Stimulated activated CD8-positive, alpha-beta memory T cell treated with anti-CD3 and anti-CD28 coated beads, Interleukin-7, amount 100 ng/mL, for 24 hours (primary cell): ENCODE measurements at places on chromosomes 11 and 22.

GRCh38 chr11:10637731-10638151, 55.8 kb downstream of the IRAG1 start:
- DNase-seq, result no peak

GRCh38 chr11:112241486-112241885, 15.3 kb downstream of the PTS start:
- DNase-seq, result no peak

- DNase-seq, result no peak
These were observed 30.3 kb downstream of the GNB1L start for GRCh38 chr22:19824212-19824925.

DNA sequence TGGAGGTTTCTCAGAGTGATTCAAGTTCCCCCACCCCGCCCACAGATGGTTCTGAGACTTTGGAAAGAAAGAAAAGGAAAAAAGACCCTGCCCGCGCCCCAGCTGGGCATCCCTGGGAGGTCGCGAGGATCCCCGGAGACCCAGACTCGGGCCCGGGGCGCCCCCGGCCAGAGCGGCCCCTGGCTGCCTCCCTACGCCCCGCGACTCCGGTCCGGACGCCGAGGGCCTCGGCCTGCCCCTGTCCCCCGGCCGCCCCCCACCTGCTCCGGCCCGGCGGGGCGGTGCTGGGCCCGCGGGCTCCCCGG, 2.3 kb upstream of the AIFM3 start:
- DNase-seq, result no peak

- no peak for DNase-seq
These were observed 935 bp downstream of the ZNF143 start for GRCh38 chr11:9461760-9462134.

GRCh38 chr22:46894081-46894671, 131.7 kb downstream of the TBC1D22A start:
- no peak for DNase-seq

DNA sequence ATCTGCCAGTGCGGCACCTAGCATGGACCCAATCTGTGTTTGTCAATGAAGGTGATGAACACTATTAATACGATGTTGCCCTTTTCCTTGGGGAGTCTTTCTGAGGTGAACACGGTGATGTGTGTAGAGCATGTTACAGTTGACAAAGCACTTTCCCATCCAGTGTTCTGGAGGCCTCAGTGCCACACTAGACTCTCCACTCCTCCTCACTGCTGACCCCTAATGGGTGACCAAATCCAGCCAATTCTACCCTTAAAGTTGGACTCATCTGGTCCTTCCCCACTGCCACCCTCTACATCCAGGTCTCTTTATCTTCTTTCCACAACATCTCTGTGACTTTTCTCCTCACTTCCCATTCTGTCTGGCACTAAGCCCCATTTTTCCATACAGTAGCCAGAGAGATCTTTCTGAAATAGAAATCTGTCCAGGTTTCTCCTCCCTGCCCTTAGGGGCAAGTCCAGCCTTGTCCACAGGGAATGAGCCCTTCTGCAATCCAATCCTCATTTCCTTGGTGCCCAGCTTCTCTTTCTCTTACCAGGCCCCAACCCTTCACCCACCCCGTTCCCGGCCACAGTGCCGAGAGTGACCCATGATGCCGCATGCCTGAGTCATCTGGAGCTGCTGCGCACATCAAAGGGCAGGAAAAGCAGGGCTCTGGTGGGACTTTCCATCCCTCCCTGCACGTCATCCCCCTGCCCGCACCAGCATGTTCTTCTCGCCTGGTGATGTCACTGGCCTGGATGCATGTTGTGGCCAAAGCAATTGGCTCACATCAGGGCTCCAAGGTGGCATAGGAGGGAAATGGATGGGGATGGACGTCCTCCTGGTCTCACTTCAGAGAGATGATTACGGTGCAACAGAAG, 64.2 kb downstream of the RASSF10 start:
- DNase-seq, result no peak

DNA sequence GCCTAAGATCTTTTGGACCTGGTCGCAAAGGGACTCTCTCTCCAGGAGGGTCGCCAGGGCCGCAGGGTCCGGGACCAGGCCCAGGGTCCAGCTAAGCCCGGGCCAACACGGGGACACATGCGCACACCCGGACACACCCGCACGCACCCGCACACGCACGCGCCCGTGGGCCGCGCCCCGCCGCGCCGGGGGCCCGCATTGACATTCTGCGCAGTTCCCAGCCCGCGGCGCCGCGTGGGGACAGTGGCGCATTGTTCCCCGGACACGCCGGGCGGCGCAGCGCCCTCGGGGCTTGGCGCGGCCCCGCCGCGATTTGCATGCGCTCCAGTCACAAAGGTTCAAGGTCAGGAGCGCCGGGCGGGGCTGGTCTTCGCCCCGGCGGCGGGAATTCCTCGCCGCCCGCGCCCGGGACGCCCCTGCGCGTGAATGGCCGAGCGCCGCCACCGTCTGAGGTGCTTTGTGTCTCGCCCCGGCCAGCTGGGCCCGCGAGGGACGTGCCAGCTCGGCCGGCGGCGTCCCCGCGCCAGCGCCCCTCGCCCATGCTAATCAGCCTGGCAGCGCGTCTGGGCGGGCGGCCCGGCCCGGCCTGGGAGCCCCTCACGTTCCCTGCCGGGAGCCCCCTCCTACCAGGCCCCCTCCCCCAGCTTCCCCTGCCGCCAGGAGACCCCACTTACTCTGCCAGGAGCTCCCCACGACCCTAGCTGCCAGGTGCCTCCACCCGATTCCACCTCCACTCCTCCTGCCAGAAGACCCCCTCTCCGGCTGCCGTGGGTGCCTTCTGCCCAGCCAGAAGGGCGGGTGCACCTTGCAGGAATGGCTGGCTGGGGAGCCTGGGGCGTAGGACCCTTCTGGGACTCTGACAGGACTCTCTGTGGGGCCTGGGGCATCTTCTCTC, 50.5 kb upstream of the WNT7B start:
- DNase-seq, result no peak

- DNase-seq, result no peak
These were observed 219.6 kb downstream of the C11orf87 start for GRCh38 chr11:109641549-109641948.

DNA sequence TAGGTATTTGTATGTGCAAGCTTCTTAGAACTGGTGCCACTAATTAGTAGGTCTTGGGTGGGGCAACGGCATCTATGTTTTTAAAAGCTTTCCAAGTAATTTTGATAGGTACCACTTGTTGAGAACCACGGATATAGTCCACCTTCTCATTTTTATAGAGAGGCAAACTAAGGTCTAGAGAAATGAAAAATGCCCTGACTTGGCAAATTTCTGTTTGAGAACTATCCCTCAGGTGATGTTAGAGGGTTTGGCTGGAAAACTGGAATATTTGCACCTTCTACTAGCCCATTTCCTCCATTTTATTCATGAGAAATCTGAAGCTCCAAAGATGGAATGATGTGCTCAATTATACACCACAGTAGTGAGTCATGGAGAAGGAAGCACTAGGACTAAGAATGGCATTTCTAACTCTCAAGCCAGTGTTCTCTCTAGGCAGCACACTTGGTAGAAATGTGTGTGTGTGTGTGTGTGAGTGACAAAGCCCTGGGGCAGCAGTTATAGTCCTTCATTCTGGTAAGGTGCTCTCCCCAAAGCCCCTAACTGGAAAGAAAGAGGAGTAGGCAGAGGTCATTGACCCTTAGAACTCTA, 1.8 kb upstream of the TMEM86A start:
- no peak for DNase-seq

DNA sequence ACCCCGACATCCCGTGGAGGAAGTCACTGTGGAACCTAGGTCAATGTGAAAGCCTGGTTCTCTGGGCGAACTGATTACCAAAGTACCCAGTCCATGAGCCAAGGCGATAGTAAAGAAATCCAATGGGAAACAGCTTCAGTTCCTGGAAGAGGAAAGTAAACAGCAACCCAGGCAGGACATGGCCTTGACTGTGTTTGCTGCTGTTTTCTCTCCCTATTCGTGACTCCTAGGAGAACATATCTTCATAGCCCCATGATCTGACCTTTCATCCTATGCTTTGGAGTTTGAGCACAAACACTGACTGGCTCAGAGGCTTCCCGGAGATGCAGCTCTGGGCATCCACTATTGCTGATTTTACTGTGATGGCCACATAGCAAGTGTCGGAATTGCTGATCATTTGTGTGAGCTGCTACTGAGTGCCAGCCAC, 45.1 kb downstream of the LRFN4 start:
- no peak for DNase-seq

DNA sequence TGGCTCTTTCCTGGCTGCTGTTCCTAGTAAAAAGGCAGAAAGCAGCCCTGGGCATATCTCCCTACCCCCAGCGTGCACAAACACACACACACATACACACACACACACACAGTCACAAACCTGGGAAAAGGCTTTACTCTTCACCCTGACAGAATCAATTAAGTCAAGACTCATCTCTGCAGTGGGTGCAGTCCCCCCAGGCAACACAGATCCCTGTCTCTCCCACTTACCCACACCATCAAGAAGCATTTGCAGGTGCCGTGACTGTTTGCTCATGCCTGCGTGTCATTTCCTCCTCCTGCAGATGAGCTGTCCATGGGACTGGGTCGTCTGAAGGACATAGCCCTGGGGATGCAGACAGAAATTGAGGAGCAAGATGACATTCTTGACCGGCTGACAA, 28.6 kb downstream of the SNAP29 start:
- no peak for DNase-seq

DNA sequence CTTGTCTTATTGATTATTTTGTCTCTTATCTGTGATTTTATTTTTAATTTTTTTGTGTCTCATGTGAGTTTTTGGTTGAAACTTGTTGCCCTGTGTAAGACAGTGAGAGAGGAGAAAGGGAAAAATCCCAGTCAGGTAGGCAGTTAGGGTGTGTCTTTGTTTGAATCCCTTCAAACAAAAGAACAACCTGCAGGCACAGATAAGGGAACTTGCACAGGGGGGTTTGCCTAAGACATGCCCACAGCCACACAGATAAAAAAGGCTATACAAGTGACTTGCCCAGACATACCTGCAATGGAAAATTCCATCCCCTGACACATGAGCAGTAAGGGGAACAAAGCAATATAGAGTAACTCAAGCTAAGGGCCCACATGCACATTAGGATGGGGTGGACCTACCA, 127.8 kb upstream of the PLET1 start:
- DNase-seq, result no peak

- DNase-seq, result no peak
These were observed 11.4 kb downstream of the SCARF2 start for GRCh38 chr22:20426259-20426615.

DNA sequence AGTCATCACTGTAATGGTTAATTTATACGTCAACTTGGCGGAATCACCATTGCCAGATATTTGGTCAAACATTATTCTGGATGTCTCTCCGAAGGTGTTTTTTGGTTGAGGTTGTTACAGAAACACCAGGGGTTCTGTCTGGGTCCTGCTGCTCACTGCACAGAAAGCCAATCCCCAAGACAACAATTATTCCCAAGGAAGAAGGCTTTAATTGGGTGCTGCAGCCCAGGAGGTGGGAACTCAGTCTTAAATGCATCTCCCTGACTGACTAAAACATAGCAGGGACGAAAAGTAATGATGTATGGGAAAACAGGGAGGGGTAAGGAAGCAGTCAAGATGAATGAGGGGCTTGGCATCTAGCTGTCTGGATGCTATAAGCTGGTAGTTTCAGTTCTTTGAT, 331.3 kb downstream of the TBC1D22A start:
- no peak for DNase-seq

DNA sequence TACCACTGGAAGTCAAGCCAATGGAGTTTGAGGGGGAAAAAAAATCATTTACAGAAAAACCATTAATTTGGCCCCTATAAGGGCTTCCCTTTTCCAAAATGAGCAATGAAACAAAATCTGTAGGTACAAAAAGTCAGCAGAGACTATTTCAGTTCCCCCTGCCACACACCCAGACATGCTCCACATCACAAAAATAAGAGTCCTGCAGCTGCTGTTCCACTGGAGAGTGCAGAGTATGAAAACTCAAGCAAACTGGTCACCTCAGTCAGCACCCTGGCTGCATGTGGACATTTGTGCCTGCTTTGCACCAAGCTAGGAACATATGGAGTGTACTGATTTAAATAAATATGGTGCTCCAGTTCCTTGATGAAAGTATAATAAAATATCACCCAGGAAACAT, 15.1 kb downstream of the POU2AF1 start:
- DNase-seq, result no peak

GRCh38 chr11:92226331-92227229, 2.0 kb downstream of the FAT3 start:
- DNase-seq, result no peak

DNA sequence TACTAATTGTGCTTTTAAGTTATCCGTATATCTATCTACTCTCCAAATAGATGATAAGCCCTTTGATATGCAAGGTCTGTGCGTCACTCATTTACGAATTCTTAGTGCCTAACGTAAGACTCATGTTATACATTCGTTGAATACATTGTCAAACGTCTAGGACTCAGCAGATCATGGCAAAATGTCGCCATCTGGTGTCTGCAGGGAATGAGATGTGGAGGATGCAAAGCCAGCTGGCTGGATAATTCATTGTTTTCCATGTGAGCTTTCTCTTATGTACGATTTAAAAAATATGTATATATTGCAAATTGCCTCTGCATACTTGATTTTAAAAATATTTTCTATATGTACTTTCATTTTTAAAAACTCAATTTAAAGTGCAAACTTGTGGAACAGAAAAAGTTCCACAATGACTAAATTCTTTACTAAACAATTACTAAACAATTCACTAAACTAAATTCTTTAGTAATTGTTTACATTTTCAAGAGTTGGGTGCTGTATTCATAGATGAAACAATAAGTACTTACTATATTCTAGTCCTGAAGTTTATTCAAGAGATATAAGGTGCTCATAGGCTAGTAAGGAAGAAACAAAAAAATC, 33.8 kb downstream of the ZNF202 start:
- DNase-seq, result no peak

DNA sequence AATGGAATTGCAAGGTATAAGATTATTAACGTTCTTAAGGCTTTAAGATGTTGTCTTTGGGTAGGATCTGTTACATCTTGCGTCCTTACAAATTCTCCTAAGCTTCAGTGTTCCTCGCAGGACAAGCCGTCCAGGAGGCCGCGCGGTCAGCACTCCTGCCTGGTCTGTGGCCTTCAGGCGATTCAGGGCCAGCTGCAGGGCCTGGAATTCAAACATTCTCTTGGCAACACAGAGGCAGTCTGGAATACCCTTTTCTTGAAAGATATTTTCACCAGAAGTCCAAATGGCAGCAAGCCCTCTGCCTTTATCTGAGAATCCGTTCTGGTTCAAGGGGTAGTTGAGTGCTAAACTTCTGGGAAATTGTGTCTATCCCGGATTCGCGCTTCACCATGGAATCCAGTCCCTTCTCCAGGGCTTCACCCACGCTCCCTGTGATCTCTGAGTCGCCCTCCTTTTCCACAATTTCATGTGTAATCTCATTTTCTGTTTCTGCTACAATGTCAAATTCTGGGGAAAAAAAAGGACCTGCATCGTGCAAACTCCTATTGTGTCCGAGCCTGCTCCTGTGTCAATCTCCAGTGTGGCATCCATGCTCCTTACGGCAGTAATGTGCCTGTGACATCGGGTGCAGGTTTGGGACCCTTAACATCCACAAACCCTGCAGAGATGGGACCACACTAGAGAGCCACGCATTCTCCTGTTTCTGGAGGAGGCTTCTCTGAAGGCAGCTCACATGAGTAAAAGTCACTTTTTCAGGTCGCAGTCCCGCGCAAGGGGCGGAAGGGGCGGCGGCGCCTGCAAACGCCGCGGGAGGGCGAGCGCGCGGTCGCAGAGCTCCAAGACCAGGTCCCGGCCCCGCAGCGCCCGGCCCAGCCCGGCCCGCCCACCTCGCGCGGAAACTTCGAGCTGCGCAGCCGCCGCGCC, 25.4 kb upstream of the SORL1 start:
- DNase-seq, result no peak

GRCh38 chr22:27100789-27101188, 443.4 kb downstream of the MIAT start:
- DNase-seq, result no peak
